Stimulated activated naive CD8-positive, alpha-beta T cell treated with anti-CD3 and anti-CD28 coated beads, Interleukin-15, amount 100 ng/mL, for 72 hours (primary cell): ENCODE measurements at places on chromosomes 2 and 18.

DNA sequence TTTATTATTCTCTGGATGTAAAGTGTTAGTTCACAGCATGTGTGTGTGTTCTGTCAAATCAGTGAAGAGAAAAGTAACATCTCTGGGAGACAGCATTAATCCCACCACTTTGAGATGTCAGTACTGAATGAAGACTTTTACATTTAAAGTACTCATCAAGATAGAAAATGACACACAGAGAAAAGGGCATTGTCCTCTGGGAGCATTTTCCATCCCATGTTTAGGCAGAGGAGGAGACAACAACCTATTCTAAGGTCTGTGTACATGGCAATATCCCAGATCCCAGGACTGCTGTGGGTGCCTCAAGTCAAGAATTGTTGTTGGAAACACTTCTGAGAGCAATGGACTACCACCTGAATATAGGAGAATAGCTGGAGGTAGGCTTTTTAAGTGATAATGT is 201.5 kb downstream of the PPP1R1C start:
- no peak for DNase-seq

DNA sequence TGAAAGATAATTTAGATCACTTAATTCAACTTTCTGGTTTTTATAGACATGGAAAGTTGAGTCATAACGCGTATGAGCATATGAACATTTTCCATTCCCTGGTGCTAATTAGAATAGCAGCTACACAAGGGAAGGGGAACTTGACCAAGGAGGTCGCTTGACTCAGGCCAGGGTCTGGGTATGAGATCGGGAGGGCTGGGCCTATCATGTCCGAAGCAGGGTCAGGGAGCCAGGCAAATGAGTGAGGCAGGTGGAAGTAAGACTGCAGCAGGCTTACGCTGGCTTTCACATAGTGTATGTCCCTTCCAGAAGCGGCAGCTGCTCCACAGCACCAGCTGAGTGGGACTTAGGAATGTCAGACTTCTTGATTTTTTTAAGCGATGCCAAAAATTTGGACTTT is 14.7 kb downstream of the RALB start:
- no peak for DNase-seq

- no peak for DNase-seq
Measured at GRCh38 chr2:241154915-241155314, 4.6 kb downstream of the PPP1R7 start.

- no peak for DNase-seq
Measured at GRCh38 chr2:217996361-217996760, 6.4 kb downstream of the TNS1 start.

DNA sequence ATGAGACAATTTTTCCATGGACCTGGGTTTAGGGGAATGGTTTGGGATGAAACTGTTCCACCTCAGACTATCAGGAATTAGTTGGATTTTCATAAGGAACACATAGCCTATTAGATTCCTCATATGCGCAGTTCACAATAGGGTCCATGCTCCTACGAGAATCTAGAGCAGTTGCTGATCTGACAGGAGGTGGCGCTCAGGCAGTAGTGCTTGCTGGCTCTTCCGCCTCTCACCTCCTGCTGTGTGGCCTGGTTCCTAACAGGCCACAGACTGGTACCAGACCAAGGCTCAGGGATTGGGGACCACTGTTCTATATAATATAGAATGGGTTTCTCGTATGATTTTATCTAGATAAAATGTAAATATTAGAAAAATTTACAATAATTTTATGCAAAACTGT is 338.7 kb downstream of the CPS1 start:
- DNase-seq: no peak
